ENCODE measurements at places on chromosomes 16 and 17. TPM values are rescaled to one million over a fixed set of nuclear protein-coding genes. Genes with fewer than 3 reads are reported as not detected.

GRCh38 chr17:28524476-28525424 lies 18.6 kb downstream of the FOXN1 start:
- no peak for DNase-seq
- H3K27ac ChIP-seq = no peak overlapping the region
- H3K4me3 ChIP-seq = no peak overlapping the region
- H3K36me3 ChIP-seq = no peaks in the 10 kb centered on the region
- H3K4me1 ChIP-seq = peaks cover 2% of the 10 kb centered on the region
- H3K27me3 ChIP-seq = no peaks in the 10 kb centered on the region

DNA sequence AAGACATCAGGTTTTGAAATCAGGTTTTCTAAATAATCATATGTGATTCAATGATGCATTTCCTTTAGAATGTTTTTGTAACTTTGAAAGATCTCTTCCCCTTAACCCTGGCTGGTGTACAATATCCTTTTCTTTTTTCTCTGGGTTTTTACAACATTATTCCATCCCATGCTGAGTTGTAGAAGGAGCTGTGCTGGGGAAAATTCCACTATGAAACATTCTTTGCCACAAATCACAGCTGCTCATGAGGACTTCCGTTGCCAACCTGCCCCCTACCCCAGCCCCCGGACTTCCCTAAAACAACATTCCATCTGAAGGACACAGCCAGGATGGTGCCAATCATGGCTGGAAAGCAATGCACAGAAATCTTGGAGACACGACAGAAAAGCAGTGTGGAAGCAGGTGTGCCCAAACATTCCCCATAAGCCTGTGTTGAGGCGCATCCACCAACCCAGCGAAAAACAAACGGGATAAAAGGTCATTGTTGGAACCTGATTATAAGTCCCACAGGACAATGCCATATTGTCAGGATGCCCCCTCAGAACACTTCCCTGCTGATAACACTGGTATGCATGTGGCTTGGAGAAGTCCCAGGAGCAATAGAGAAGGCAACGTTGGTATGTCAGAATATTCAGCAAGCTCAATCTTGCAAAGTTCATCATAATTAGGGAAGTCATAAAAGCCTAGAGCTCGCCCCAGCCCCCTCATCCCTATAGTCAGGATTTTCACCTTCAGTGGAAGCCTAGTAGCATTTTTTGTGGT lies 475.0 kb downstream of the HS3ST3B1 start:
- H3K4me3 ChIP-seq = no peak overlapping the region
- H3K4me1 ChIP-seq = no peaks in the 10 kb centered on the region
- H3K27ac ChIP-seq = no peak overlapping the region
- no peak for DNase-seq

- H3K36me3 ChIP-seq = no peaks in the 10 kb centered on the region
- no peaks in the 10 kb centered on the region for H3K27me3 ChIP-seq
- H3K4me3 ChIP-seq = no peak overlapping the region
- H3K4me1 ChIP-seq = no peaks in the 10 kb centered on the region
- DNase-seq = no peak
- H3K27ac ChIP-seq = no peak overlapping the region
Observed at GRCh38 chr16:19844945-19845641, 39.6 kb downstream of the GPRC5B start.

DNA sequence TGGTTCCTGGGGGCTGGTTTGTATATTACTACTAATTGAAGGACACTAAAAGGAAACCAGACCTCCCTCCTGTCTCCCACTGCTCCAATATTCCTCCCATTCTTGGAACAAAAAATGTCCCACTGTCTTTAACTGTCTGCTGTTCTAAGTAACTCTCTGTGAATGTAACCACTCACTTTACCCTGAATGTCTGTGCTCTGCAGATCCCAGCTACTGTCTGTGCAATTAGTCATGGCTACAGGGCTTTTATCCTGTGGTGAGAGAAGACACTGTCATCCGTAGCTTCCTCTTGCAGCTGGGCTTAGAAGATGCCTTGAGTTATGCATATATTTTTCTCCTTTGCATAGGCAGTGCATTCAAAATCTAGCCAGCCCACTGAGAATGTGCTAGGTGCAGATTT lies 853.8 kb downstream of the CDH8 start:
- H3K27ac ChIP-seq = no peak overlapping the region
- H3K27me3 ChIP-seq = no peaks in the 10 kb centered on the region
- no peaks in the 10 kb centered on the region for H3K4me1 ChIP-seq
- no peak overlapping the region for H3K4me3 ChIP-seq
- H3K36me3 ChIP-seq = no peaks in the 10 kb centered on the region
- DNase-seq = no peak

GRCh38 chr17:39848600-39848999 lies 15.5 kb downstream of the IKZF3 start:
- peaks cover 26% of the 10 kb centered on the region for H3K36me3 ChIP-seq
- DNase-seq = no peak
- H3K27ac ChIP-seq = peak overlapping the region; percentile 3
- peak overlapping the region; percentile 30 for H3K4me3 ChIP-seq
- H3K4me1 ChIP-seq = peaks cover 66% of the 10 kb centered on the region

- no peaks in the 10 kb centered on the region for H3K4me1 ChIP-seq
- H3K36me3 ChIP-seq = no peaks in the 10 kb centered on the region
- H3K27ac ChIP-seq = no peak overlapping the region
- no peak for DNase-seq
- no peak overlapping the region for H3K4me3 ChIP-seq
Observed at GRCh38 chr16:25566183-25566582, 125.6 kb upstream of the HS3ST4 start.

GRCh38 chr17:9226794-9227135 lies 205.5 kb downstream of the NTN1 start:
- H3K27me3 ChIP-seq = no peaks in the 10 kb centered on the region
- no peak overlapping the region for H3K27ac ChIP-seq
- H3K36me3 ChIP-seq = no peaks in the 10 kb centered on the region
- no peak overlapping the region for H3K4me3 ChIP-seq
- H3K4me1 ChIP-seq = no peaks in the 10 kb centered on the region
- peak; percentile 57 for DNase-seq

GRCh38 chr16:69469807-69470561 lies 45.6 kb downstream of the CYB5B start:
- H3K27me3 ChIP-seq = no peaks in the 10 kb centered on the region
- peak overlapping the region; percentile 36 for H3K4me3 ChIP-seq
- H3K36me3 ChIP-seq = peaks cover 26% of the 10 kb centered on the region
- peak overlapping the region; percentile 73 for H3K27ac ChIP-seq
- DNase-seq = peak; percentile 57
- H3K4me1 ChIP-seq = peaks cover 46% of the 10 kb centered on the region

GRCh38 chr16:468068-468821 lies 42.8 kb downstream of the RAB11FIP3 start:
- H3K27ac ChIP-seq = no peak overlapping the region
- DNase-seq = no peak
- H3K4me3 ChIP-seq = no peak overlapping the region
- H3K27me3 ChIP-seq = no peaks in the 10 kb centered on the region

DNA sequence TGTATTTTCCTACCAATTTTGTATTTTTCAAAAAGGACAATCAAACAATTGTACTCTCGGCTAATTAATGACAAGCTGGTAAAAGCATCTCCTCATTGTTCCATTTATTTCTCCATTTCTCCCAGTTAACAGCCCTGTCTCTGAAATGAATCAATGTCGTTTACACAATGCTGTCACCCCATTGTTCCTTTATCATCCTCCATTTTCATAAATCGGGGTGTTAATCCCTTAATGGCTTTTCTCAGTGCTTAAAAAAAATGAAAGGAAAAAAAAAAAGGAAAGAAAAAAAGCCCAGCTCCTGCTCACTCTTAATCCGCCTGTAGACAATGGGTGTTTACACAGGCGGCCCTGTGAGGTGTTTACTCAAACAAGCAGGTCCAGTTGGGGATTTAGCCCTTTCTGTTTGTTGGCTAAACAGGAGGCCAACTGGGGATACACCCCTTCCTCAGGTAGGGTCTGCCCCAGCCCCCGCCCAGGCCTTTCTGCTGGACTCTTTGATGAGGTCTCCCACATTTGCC lies 86.8 kb upstream of the SALL1 start:
- H3K36me3 ChIP-seq = peaks cover 3% of the 10 kb centered on the region
- H3K27ac ChIP-seq = no peak overlapping the region
- no peaks in the 10 kb centered on the region for H3K27me3 ChIP-seq
- no peak for DNase-seq
- no peaks in the 10 kb centered on the region for H3K4me1 ChIP-seq
- H3K4me3 ChIP-seq = no peak overlapping the region

- H3K27ac ChIP-seq = no peak overlapping the region
- no peaks in the 10 kb centered on the region for H3K27me3 ChIP-seq
- H3K4me3 ChIP-seq = no peak overlapping the region
- H3K4me1 ChIP-seq = no peaks in the 10 kb centered on the region
- H3K36me3 ChIP-seq = no peaks in the 10 kb centered on the region
- DNase-seq = no peak
Observed at GRCh38 chr16:66381585-66382170, 15.2 kb downstream of the CDH5 start.

- no peak overlapping the region for H3K27ac ChIP-seq
- H3K36me3 ChIP-seq = peaks cover 2% of the 10 kb centered on the region
- H3K4me1 ChIP-seq = no peaks in the 10 kb centered on the region
- peak; percentile 56 for DNase-seq
Observed at GRCh38 chr16:83926726-83927397, 26.2 kb upstream of the OSGIN1 start.

GRCh38 chr17:61872099-61872498 lies 8.8 kb upstream of the BRIP1 start:
- peaks cover 17% of the 10 kb centered on the region for H3K36me3 ChIP-seq
- no peak overlapping the region for H3K27ac ChIP-seq
- H3K4me3 ChIP-seq = no peak overlapping the region
- no peaks in the 10 kb centered on the region for H3K4me1 ChIP-seq
- DNase-seq = no peak

DNA sequence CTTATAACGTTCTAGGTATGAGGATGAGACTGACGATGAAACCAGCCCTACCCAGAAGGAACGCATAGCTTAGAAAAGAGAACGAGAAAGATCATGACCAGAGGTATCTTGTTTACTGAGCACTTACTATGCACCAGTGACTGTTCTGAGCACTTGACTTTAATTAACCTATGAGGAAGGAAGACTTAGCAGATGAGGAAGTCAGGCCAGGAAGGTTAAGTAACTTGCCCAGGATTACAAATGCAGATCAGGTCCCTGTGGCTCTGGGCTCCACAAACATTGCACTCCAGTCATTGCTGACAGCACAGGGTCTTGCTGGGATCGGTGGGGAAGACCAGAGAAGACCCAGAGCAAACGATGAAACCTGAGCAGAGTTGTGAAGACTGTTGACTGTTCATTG lies 7.1 kb downstream of the KRT13 start:
- H3K4me1 ChIP-seq = peaks cover 5% of the 10 kb centered on the region
- H3K36me3 ChIP-seq = no peaks in the 10 kb centered on the region
- H3K27ac ChIP-seq = no peak overlapping the region
- H3K27me3 ChIP-seq = no peaks in the 10 kb centered on the region

DNA sequence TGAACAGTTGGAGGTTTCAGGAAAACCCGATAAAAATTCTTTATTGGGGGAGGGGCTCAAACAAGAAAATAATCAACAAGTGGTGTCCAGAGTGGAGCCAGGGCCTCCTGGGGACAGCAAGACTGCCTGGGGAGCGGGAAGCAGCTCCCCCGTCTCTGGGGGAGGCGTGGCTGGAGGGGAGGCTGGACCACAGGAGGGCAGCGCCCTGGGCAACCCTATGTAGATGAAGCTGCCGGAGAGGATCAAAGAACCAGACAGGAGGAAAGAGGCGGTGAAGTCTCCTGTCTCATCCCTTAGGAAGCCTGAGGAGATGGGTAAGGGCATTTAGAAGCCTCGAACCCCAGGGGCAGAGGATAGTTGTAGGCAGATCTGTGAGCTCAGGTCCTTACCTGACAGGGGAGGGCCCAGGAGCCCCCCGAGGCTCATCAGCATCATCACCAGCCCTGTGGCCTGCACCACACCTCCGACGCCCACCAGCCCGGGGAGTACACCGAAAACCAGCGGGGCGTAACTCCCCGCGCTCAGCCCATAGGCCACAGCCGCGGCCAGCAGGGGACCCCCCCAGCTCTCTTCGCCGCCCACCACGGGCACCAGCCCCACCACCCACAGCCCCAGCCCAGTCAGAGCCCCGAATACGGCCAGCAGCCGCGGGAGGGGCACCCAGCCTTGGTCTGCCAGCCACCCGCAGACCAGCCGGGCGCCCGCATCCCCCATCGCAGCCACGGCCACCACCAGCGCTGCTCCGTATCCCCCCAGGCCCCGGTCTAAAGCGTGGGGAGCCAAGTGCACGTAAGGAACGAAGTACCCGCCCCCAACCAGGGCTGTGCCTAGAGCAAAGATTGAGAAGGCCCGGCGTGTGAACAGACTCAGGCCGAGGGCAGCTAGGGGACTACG lies 2.0 kb downstream of the SLC16A11 start:
- peak; percentile 67 for DNase-seq
- H3K27ac ChIP-seq = peak overlapping the region; percentile 84
- H3K4me1 ChIP-seq = peaks cover 25% of the 10 kb centered on the region
- peak overlapping the region; percentile 79 for H3K4me3 ChIP-seq
- no peaks in the 10 kb centered on the region for H3K36me3 ChIP-seq

DNA sequence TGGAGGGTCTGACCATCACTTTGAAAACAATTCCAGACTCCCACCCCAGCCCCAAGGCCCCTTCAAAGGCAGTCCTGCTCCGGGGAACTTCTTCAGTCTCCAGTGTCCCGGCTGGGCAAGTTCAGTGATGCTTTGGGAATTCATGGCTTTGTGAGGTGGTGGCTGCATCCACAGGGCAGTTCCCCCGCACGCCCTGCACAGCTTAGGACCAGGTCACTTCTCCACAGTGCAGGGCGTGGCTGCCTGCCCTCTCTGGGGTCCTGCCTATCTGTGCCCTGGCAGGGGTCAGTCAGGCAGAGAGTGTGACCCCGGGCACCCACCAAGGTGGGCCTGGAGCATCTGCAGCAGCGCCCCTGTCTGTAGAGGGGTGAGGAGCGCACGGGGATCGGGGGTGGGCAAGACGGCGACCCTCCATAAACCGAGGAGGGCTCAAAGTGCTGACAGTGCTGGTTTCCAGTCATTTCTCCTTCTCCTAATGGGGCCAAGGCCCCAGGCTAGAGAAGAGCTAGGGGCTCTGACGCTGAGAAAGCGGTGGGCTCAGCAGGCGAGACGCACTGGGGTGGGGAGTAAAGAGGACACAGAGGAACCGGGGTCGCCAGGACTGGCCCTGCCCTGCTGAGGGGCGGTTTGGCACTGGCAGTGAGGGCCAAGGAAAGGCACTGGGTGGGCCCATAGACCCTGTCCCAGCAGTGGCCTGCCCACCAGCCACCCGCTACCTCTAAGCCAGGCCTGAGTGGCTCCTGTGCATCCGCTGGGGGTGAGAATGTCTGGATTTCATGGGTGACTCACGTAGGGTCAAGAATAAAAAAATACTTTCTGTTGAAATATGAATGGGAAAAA lies 4.2 kb upstream of the ARHGAP27 start:
- peaks cover 16% of the 10 kb centered on the region for H3K4me1 ChIP-seq
- no peak overlapping the region for H3K27ac ChIP-seq
- peaks cover 4% of the 10 kb centered on the region for H3K36me3 ChIP-seq

- no peak for DNase-seq
- peak overlapping the region; percentile 91 for H3K27ac ChIP-seq
Observed at GRCh38 chr17:64661726-64661975, 456 bp downstream of the SMURF2 start.

Gene BAHCC1
- 0.08 TPM for total RNA-seq

Gene DNAH9
- not detected for total RNA-seq

Gene KRT23
- total RNA-seq = not detected

Gene HSPB9
- total RNA-seq = 0.33 TPM

Gene SHCBP1
- 41.6 TPM for total RNA-seq

Gene NPW
- total RNA-seq = 34.2 TPM

Gene CDH5
- not detected for total RNA-seq

Gene SCRN2
- total RNA-seq = 17.1 TPM

Gene NDE1
- total RNA-seq = 115 TPM

Gene C16orf89
- not detected for total RNA-seq

Gene DVL2
- total RNA-seq = 66.5 TPM

Data from activated naive CD8-positive, alpha-beta T cell treated with anti-CD3 and anti-CD28 coated beads for 36 hours (primary cell).